Naive thymus-derived CD4-positive, alpha-beta T cell (primary cell): ENCODE measurements at places on chromosomes 7 and 10. TPM values are rescaled to one million over a fixed set of nuclear protein-coding genes. Genes with fewer than 3 reads are reported as not detected.

The SLF2 gene
- 11.5 TPM for polyA plus RNA-seq

The UCMA gene
- polyA plus RNA-seq, result not detected

The NEBL gene
- not detected for polyA plus RNA-seq

The WDR86 gene
- polyA plus RNA-seq, result 3.1 TPM

The TLX1 gene
- polyA plus RNA-seq, result not detected
